ENCODE measurements at places on chromosomes 12 and 14. TPM values are rescaled to one million over a fixed set of nuclear protein-coding genes. Genes with fewer than 3 reads are reported as not detected.

The KRR1 gene
- total RNA-seq = 18.0 TPM

The SERPINA10 gene
- not detected for total RNA-seq

The TDRD9 gene
- total RNA-seq = 0.84 TPM

The GPRC5A gene
- total RNA-seq = 6.1 TPM

The KRT80 gene
- total RNA-seq = 0.17 TPM

The OTX2 gene
- not detected for total RNA-seq

The IL31 gene
- total RNA-seq = not detected

The HCAR1 gene
- 0.34 TPM for total RNA-seq

The MORN3 gene
- total RNA-seq = under 0.01 TPM

The PHLDA1 gene
- 108 TPM for total RNA-seq

The OR4E2 gene
- total RNA-seq = not detected

The ARL6IP4 gene
- 203 TPM for total RNA-seq

The C12orf60 gene
- total RNA-seq = 1.3 TPM

The SRRM4 gene
- not detected for total RNA-seq

The OR6C70 gene
- total RNA-seq = not detected

The KRT75 gene
- total RNA-seq = not detected

The MEG3 gene
- total RNA-seq = 82.7 TPM

The ALX1 gene
- total RNA-seq = 0.45 TPM

The PRH2 gene
- 0.30 TPM for total RNA-seq

The TCP11L2 gene
- total RNA-seq = 9.2 TPM

The RNU4-1 gene
- under 0.01 TPM for total RNA-seq

The AGAP2 gene
- under 0.01 TPM for total RNA-seq

The DAO gene
- not detected for total RNA-seq

The CCDC197 gene
- not detected for total RNA-seq

The SERPINA9 gene
- not detected for total RNA-seq

The ZBTB42 gene
- total RNA-seq = 2.5 TPM

The CLEC4C gene
- not detected for total RNA-seq

The CCDC177 gene
- not detected for total RNA-seq

The A2M gene
- 4.4 TPM for total RNA-seq

The LRRC10 gene
- not detected for total RNA-seq

The TAS2R7 gene
- total RNA-seq = not detected

The ISM2 gene
- total RNA-seq = 0.15 TPM

The CLEC2A gene
- not detected for total RNA-seq

The CIDEB gene
- 1.3 TPM for total RNA-seq

The CAPZA3 gene
- total RNA-seq = not detected

The NXPH4 gene
- total RNA-seq = 1.5 TPM

The KRT83 gene
- not detected for total RNA-seq

The ZNF140 gene
- 8.9 TPM for total RNA-seq

The TRPV4 gene
- total RNA-seq = 2.5 TPM

The DNAH10 gene
- total RNA-seq = under 0.01 TPM

The IAPP gene
- not detected for total RNA-seq

The PPP1R3E gene
- total RNA-seq = 0.74 TPM

The CRIP1 gene
- total RNA-seq = 1.7 TPM

The ZNF891 gene
- 0.30 TPM for total RNA-seq

The GYS2 gene
- not detected for total RNA-seq

The SIX4 gene
- total RNA-seq = 23.5 TPM

The AQP2 gene
- total RNA-seq = not detected

The CLECL1 gene
- total RNA-seq = not detected

The ATL1 gene
- total RNA-seq = 3.7 TPM

The CCDC77 gene
- total RNA-seq = 8.7 TPM

The MIPOL1 gene
- total RNA-seq = 7.6 TPM

The SLCO1B1 gene
- total RNA-seq = not detected

The CMA1 gene
- total RNA-seq = not detected

The DEPDC4 gene
- 1.9 TPM for total RNA-seq

The LRRIQ1 gene
- 2.1 TPM for total RNA-seq

The BDKRB2 gene
- 9.5 TPM for total RNA-seq

The TAS2R42 gene
- total RNA-seq = not detected

The KERA gene
- total RNA-seq = not detected

The PTHLH gene
- total RNA-seq = not detected

Data from bronchus fibroblast of lung (primary cell).